Right forelimb (tissue), 1 donor: ENCODE measurements at places on chromosomes 5 and 9.

GRCh38 chr9:23707249-23707648, 118.8 kb downstream of the ELAVL2 start:
- DNase-seq, result no peak

- DNase-seq, result no peak
These were observed 111.8 kb downstream of the LRRC70 start for GRCh38 chr5:62690421-62690820.

DNA sequence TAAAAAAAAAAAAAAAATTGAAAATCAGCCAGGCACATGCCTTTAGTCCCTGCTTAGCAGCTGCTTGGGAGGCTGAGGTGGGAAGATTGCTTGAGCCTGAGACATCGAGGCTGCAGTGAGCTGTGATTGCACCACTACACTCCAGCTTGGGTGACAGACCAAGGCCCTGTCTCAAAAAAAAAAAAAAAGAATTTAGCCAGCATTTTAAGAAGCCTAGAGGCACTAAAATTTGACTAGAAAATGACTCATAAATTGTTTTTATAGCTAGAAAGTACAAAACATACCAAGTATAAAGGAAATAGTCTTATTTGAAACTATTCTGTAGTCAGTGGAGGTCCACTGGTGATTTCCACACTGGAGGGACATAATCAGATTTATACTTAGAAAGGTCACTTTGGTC, 17.5 kb downstream of the LRRC70 start:
- no peak for DNase-seq

- no peak for DNase-seq
These were observed 193.8 kb downstream of the CSNK1G3 start for GRCh38 chr5:123705741-123706140.

DNA sequence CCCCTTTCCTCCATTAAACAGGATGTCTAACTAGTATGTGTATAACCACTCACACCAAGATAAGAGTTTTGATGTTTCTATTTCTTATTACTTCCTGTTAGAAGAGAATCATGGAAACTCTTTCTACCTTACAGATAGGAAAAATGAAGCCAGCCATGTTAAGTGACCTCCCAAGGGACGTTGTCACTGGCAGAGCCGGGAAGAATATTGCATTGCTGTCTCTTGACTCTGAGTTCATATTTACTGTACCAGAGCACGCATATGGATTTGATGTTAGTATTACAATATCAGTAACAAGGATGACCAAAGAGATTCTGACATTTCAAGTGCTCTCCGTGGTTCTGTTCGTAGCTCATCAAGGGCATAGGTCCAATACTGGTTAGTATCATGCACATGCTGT, 12.5 kb upstream of the C5orf63 start:
- DNase-seq, result no peak

- no peak for DNase-seq
These were observed 1769.0 kb upstream of the NUDT12 start for GRCh38 chr5:105331558-105331957.

GRCh38 chr5:179967489-179967888, 59.8 kb upstream of the TBC1D9B start:
- DNase-seq, result no peak
